HS-5 (cell line): ENCODE measurements at places on chromosomes 16 and 17.

DNA sequence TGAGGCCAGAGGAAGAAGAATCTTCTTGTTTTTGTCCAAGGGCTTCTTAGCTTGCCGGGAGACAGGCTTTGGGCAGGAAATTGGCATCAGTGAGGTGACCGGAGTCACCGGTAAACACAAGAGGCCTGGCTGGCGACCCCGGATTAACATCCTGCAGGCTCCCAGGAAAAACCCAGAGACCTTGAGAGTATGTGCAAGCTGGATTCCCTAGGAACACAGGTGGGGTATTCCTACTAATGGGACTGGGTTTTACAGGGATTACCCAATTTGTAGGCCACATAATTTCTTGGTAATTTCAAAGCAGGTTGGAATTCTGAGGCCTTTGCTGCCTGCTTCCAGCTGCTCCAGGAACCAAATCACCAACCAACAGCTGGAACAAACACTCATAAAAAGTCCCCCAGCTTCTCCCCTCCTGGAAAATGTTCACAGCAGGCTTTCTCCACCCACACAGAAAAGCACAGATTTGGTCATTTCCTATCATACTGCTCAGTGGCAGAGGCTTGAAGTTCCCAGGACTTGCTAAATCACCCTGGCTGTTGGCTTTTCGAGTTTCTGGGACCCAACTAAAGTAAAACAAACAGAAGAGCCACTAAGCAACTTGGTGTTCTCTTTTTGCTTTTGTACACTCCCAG, 258.8 kb downstream of the IRF8 start:
- DNase-seq, result no peak

GRCh38 chr17:60506312-60506711, 19.7 kb downstream of the APPBP2 start:
- peak; percentile 43 for DNase-seq

DNA sequence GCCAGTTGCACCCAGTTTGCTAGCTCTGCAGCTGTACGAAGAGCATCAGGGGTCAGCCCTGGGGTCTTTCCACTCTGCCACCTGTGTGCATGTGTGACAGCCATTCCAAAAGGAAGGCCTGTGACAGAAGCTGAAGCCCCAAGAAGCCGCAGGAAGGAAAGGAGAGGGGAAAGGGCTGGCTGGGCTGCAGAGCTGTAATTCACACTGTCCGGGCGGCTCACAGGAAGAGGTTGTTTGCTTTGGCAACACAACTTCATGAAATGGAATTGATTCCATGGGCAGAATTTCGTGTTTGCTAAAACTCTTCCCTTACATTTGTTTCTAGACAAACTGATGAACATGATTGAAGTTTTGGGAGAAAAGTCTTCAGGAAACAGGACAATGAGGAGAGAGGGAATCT, 14.8 kb downstream of the TMEM204 start:
- no peak for DNase-seq

DNA sequence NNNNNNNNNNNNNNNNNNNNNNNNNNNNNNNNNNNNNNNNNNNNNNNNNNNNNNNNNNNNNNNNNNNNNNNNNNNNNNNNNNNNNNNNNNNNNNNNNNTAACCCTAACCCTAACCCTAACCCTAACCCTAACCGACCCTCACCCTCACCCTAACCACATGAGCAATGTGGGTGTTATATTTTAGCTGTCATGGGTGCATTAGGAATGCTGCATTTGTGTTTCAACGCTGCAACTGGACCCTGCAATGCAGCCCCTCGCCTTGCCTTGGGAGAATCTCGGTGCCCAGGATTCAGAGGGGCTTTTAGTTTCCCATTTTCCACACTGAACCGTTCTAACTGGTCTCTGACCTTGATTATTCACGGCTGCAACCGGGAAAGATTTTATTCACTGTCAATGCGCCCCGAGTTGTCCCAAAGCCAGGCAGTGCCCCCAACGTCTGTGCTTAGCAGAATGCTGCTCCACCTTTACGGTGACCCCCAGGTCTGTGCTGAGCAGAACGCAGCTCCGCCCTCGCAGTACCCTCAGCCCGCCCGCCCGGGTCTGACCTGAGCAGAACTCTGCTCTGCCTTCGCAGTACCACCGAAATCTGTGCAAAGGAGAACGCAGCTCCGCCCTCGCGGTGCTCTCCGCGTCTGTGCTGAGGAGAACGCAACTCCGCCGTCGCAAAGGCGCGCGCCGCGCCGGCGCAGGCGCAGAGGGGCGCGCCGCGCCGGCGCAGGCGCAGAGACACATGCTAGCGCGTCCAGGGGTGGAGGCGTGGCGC, 43.3 kb downstream of the POLR3K start:
- DNase-seq, result no peak

GRCh38 chr16:10027553-10027952, 154.7 kb downstream of the GRIN2A start:
- no peak for DNase-seq

GRCh38 chr17:45307290-45308015, 9.4 kb downstream of the MAP3K14 start:
- DNase-seq, result peak; percentile 74

DNA sequence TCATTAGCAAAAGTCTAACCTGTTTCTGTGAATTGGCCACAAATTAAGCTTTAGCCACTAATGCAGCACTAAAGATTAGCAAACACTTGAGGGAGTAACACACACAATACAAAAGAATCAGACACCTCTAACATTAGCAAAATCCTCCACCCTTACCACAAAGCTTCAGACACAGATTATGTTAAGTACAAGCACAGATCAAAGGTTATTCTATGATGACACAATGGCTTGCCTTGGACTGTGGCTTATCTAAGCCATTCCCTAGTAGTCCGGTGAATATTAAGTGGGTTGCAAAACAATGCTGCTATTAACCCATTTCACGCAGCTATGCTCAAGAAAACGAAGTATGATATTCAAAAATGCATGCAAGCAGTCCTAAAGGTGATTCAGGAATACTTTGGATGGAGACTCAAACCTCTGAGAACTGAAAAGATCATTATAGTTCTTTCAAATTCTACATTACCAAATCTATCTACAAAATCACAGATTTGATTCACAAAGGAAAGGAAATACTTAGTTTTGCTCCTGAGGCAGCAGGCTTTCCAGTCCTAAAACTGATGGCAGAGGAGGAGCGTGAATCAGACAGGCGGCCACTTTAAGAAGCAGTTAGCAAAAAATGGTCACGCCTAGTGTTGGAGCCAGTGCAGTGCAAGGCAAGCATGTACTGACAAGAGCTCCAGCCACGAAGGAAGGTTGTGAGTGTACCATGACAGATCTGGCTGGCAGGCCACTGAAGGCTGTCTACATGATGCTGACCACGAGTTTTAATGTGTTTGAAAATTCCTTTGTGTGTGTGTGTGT, 67.2 kb downstream of the PARN start:
- DNase-seq, result no peak

DNA sequence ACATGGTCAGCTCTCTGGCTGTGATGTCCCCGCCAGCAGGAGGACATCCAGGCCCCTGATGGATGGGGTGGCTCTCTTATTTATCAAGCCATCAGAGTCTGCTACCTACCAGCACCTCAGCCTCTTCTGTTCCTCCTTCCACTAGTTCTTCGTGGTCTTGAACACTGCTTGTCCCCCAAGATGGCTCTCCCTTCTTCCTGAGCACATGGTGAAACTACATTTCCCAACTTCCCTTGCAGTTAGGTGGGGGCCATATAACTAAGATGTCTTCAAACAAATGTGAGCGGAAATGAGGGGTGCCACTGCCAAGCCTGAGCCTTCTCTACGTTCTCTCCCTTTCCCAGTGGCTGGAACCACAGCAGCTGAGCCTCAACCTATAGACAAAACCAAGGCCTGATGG, 29.8 kb upstream of the CCDC182 start:
- DNase-seq, result no peak

DNA sequence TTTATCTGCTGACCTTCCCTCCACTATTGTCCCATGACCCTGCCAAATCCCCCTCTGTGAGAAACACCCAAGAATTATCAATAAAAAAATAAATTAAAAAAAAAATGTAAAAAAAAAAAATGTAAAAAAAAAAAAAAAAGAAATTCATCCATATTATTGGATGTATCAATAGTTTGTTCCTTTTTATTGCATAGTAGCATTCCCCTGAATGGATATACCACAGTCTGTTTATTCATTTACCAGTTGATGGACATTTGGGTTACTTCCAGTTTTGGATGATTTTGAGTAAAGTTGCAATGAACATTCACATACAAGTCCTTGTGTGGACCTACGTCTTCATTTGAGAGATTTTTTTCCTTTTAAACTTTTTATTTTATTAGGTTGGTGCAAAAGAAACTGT, 94.0 kb downstream of the PITPNC1 start:
- DNase-seq, result no peak

DNA sequence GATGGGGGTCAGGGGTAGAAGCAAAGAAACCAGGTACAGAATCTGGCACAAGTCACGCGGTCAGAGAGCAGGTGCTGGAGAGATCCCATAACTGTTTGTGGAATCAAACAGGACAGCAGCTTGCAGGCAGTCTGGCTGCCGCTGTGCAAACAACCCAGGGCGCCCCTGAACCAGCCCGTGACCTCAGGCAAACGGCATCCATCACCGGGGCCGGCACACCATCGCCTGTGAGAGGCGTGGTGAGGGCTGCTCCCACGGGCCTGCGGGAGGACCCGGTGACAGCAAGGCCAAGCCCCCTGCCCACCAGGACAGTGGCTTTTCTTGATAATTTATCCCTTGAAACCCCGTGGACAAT, 47.9 kb downstream of the CBFA2T3 start:
- DNase-seq, result no peak

- peak; percentile 84 for DNase-seq
These were observed 2.3 kb downstream of the SOX15 start for GRCh38 chr17:7587420-7588151.

DNA sequence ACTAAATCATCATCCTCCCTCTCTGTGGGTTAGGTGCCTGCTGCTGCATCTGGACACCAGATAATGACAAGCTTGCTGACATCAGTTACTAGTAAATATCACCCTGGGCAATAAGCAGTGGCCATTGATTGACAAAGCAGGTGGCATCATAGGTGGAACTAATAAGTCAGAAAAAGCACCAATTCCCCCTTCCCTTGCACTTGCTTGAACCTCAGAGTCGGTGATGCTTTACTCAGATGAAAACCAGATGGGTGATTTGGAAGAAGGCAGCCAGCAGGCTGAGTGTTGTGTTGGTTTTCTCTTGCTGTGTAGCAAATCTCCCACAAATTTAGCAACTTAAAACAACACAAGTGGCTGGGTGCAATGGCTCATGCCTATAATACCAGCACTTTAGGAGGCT, 146.9 kb upstream of the NOL11 start:
- DNase-seq, result no peak

DNA sequence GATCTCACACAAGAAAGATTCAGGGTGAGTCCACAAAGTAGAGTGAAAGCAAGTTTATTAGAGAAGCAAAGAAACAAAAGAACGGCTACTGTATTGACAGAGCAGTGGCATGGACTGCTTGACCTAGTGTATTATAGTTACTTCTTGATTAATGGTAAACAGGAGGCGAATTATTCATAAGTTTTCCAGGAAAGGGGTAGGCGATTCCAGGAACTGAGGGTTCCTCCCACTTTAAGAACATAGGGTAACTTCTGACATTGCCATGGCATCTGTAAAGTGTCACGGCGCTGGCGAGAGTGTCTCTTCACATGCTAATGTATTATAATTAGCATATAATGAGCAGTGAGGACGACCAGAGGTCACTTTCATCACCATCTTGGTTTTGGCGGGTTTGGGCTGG, 93.2 kb downstream of the CACNG3 start:
- DNase-seq, result no peak

DNA sequence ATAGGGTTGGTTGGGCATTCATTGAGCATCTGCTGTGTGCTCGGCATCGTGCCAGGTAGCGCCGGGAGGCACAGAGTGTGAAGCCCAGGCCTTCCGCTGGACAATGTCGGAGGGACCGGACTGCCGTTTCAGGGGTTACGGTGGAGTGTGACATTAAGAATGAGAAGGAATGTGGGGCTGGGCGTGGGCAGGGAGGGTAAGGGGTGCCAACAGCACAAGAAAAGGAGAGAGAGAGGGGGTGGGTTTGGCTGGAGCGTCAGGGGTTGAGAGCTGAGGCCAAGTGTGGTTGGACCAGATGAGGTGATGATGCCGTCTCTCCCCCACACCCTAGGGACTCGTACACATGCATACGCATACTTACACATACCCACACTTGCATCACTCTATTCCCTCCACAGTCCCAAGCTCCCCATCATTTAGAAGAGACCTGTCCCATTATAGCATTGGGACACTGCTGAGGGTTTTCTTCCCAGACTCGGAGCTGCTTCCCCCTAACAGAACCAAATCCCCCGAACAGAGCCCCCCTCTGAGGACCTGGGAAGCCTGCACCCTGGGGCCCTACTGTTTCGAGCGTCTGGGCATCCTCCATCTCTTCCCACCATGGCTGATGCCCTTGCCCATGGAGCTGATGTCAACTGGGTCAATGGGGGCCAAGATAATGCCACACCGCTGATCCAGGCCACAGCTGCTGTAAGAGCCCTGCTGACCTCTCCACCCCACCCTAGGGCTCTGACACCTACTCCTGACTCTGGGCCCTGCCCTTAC, 3.3 kb upstream of the KCTD11 start:
- DNase-seq, result no peak

GRCh38 chr17:34177642-34178041, 77.4 kb upstream of the CCL2 start:
- peak; percentile 10 for DNase-seq

DNA sequence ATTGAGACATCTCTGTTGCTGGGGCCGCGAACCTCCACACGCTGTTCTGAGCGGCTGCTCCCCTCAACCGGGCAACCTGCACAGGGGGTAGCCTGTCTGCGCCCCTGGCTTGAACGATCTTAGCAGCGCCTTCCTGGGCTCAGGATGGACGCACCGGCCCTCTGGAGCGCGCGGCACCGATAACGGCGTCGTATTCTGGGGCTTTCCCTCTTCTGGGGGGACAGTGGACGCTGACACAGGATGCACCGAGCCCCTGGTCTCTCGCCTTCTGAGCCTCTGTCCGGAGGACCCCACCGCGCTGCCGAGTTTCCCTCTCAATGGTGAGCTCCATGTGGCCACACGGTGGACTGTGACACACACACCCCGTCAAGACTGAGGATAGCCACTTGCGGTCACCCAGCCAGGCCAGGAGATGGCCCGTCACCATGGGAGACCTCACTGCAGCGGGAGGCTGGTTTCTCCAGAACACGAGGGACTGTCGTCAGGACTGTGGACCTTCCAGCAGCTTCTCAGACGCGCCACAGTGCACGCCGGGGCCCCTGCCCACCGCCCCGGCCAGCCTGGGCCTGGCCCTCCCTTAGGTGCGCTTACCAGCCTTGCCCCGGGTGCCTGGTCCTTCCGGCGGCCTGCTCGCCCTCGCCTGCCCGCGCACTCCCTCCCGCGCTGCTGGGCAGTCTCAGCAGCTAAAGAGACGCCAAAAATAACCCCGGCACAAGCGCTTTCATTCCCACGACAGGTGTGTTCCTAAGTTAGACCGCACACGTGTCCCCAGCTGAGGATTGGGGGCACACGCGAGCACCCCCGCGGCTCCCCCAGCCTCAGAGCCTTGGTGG, 30.0 kb upstream of the PABPN1L start:
- no peak for DNase-seq

GRCh38 chr16:84075376-84075775, 32.8 kb upstream of the SLC38A8 start:
- no peak for DNase-seq

GRCh38 chr17:77376795-77377709, 236.3 kb downstream of the SEC14L1 start:
- DNase-seq, result no peak

GRCh38 chr17:79829004-79829403, 10.2 kb downstream of the CBX4 start:
- no peak for DNase-seq
